ENCODE measurements at places on chromosomes 6 and 20.

- DNase-seq, result no peak
Measured at GRCh38 chr6:99195986-99196655, 153.4 kb downstream of the FAXC start.

- DNase-seq, result no peak
Measured at GRCh38 chr20:63255931-63256704, 1.9 kb upstream of the NKAIN4 start.

GRCh38 chr20:10805764-10806163 lies 132.0 kb upstream of the JAG1 start:
- DNase-seq, result no peak

DNA sequence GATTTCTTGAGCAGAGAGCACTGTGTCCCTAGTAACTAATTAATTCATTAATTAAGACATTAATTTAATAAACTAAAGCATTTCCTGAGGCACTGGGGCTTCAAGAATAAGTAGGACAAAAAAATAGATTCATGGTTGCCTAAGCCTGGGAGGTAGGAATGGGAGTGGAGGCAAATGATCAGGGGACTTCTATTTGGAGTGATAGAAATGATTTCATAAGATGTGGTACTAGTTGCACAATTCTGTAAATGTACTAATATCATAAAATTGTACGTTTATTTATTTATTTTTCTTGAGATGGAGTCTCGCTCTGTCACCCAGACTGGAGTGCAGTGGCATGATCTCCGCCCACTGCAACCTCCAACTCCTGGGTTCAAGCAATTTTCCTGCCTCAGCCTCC lies 287.2 kb downstream of the KHDC1L start:
- DNase-seq, result no peak

GRCh38 chr20:12670301-12670700 lies 338.5 kb upstream of the SPTLC3 start:
- no peak for DNase-seq

DNA sequence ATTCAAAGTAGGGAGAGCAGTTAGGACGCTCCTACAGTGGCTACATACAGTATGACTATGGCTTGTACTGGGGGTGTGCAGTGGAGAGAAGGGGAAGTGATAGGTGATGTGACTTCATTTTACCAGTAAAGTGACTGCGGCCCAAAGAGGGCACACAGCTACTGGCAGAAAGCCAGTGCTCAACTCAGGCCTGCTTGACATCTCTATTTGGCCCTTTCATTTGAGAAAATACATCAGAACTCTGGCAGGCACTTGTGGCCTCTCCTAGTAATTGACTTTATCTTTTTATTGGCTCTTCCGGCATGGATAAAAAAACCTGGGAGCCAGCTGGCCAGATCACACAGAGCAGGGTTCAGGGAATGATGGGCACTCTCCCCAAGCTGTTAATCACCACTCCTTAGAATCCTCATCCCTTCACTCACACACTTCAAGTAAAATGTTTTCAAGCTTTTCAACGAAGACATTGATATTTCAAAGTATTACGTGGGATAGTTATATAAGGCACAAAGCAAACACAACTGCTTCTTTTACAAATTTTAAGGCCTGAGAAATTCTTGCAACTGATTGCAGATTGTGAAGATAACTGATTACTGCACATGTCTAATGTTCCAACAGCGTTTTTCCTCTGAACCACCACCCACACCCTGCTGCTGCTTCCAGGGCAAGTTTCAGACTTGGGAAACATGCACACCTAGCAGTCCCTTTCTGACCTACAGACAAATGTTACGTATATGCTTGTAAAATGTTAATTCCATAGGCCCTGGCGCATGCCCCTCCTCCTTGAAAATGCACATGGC lies 73.5 kb downstream of the TNFRSF21 start:
- no peak for DNase-seq

Data from HCEC 1CT (cell line).